ENCODE measurements at places on chromosomes 2 and 18.

- no peak for DNase-seq
These were observed 13.1 kb downstream of the XIRP2 start for GRCh38 chr2:166901336-166901735.

DNA sequence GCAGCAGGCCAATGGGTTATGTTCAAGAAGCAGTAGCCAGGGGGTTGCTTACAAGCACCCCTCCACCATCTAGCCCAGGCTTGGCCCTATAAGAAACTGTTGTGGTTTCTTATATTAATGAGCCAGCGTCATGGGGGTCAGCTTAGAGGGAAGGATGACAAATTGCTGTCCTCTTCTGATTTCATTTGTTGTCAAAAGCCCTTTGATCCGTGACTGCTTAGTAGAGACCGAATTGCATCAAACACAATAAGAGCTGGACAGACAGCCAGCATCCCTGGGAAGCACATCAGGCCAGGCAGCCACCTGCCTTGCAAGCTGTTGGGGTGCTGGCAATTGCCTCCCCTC is 206.6 kb upstream of the SETBP1 start:
- no peak for DNase-seq

DNA sequence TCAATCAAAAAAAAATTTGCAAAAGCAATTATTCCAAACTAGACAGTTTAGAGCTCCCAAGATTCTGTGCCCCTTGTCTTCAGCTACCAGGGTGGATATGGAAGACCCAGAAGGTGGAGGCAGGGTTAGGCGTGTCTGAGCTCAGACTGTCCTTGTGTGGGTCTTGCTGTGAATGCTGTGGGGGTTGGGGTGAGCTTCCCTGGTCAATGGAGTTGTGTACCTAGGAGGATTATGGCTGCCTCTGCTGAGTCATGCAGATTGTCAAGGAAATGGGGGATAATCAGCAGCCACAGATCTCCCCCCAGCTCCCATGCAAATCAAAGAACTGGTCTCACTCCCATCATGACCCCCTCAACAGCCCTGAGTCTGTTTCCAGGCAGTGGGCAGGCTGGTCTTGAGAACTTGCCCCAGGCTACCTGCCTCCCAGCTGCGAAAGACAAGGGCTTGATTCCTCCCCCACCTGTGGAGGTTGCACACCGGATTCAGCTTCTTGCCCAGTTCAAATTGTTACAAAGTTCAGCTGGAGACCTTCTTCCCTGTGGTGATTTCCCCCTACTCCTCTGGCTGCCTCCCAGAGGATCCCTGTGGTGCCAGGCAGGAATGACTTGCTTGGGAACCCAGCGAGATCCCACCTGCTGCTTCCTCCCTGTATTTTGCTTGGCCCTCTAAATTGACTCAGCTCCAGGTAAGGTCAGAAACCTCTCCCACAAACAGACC is 77.0 kb downstream of the RAD51AP2 start:
- no peak for DNase-seq

DNA sequence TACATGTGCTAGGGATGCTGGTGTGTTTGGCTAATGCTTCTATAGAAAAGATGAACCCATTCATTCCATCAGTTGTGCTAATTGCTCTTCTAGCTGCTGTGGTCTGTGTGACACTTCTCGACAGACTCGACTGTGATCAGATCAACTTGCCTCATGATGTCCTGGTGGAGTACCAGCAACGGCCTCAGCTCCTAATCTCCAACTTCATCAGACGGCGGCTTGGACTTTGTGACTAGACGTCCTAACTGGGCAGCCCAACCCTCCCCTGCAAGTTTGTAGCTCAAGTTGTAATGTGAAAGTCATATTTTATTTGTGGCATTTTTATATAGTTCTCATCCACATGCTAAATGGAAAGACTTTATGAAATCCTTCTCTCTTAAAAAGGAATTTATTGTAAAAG is 33.0 kb downstream of the UPP2 start:
- DNase-seq: no peak

GRCh38 chr2:239251971-239252370 is 148.8 kb downstream of the HDAC4 start:
- DNase-seq: no peak

All from stimulated activated CD4-positive, alpha-beta T cell treated with anti-CD3 and anti-CD28 coated beads, TNF-alpha, amount 100 ng/mL, for 24 hours (primary cell).